ENCODE measurements at places on chromosomes 11 and 22.

GRCh38 chr11:9144828-9145227 lies 53.4 kb upstream of the SCUBE2 start:
- DNase-seq, result no peak

GRCh38 chr11:22703591-22703990 lies 37.2 kb downstream of the GAS2 start:
- DNase-seq, result no peak

- no peak for DNase-seq
Measured at GRCh38 chr11:65136515-65137096, 2.3 kb upstream of the SYVN1 start.

GRCh38 chr22:25564979-25565677 lies 653 bp downstream of the GRK3 start:
- DNase-seq, result no peak

DNA sequence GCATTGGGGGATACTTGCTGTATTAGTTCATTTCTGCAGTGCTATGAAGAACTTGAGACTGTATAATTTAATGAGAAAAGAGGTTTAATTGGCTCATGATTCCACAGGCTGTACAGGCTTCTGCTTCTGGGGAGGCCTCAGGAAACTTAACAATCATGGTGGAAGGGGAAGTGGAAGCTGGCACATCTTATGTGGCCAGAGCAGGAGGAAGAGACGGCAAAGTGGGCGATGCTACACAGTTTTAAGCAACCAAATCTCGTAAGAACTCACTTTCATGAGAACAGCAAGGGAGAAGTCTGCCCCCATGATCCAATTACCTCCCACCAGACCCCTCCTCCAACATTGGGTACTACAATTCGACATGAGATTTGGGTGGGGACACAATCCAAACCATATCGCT lies 55.1 kb downstream of the TMPRSS5 start:
- DNase-seq, result no peak

- DNase-seq, result no peak
Measured at GRCh38 chr11:96082002-96082899, 158.3 kb upstream of the MTMR2 start.

- no peak for DNase-seq
Measured at GRCh38 chr22:50182176-50183081, 3.3 kb upstream of the TRABD start.

GRCh38 chr22:48881326-48881980 lies 946.2 kb downstream of the BRD1 start:
- no peak for DNase-seq

- no peak for DNase-seq
Measured at GRCh38 chr22:46803031-46803880, 40.8 kb downstream of the TBC1D22A start.

- DNase-seq, result no peak
Measured at GRCh38 chr11:27721264-27722116, 21.2 kb upstream of the BDNF start.

DNA sequence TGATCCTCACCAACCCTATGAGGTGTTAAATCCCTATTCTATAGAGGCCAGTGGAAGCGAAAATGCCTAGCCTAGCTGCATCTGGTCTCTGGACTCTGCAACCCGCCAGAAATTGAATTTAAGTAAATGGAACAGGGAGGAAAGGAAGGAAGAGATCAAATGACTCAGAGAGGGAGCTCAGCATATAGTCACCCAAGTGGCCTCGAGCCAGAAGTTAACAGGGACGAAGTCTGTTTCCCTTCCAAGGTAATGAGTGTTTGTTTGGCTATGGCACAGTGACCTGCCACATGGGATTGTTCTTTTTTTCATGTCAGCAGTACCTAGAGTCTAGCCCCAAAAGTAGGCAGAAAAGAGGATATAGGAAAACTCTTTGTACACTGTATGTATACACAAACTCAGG lies 66.3 kb downstream of the PAK1 start:
- peak; percentile 72 for DNase-seq

- no peak for DNase-seq
Measured at GRCh38 chr11:25159341-25159740, 662.5 kb downstream of the LUZP2 start.

DNA sequence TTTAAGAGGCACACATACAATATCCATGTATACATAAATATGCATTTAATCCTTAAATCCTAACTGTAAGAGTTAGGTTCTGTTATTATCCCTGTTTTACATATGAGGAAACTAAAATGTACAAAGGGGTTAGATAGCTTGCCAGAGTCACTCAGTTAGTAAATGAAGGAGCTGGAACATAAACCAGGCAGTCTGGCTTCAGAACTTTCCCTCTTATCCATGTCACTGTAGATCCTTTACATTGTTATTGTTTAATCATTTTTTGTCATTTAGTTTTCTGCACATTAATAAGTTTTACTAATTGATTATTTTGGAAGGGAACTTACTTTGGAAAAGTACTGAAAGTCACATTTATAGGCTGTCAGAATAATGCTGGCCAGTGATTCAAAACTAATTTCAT lies 282.4 kb downstream of the TMEM135 start:
- no peak for DNase-seq

GRCh38 chr11:6900327-6900999 lies 8.2 kb upstream of the OR2D2 start:
- no peak for DNase-seq

- DNase-seq, result no peak
Measured at GRCh38 chr11:100984668-100985067, 144.9 kb downstream of the PGR start.

GRCh38 chr11:64566042-64566914 lies 24.7 kb upstream of the SLC22A12 start:
- DNase-seq, result no peak

DNA sequence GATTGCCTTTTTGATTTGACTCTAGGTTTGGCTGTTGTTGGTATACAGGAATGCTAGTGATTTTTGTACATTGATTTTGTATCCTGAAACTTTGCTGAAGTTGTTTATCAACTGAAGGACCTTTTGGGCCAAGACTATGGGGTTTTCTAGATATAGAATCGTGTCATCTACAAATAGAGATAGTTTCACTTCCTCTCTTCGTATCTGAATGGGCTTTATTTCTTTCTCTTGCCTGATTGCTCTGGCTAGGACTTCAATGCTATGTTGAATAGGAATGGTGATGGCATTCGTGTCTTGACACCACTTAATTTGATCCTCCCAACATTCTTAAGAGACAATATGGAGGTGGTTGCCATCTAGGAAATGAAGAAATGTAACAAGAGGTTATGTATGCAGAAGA lies 388.1 kb upstream of the API5 start:
- no peak for DNase-seq

- DNase-seq, result no peak
Measured at GRCh38 chr22:45323695-45324094, 14.0 kb downstream of the FAM118A start.

DNA sequence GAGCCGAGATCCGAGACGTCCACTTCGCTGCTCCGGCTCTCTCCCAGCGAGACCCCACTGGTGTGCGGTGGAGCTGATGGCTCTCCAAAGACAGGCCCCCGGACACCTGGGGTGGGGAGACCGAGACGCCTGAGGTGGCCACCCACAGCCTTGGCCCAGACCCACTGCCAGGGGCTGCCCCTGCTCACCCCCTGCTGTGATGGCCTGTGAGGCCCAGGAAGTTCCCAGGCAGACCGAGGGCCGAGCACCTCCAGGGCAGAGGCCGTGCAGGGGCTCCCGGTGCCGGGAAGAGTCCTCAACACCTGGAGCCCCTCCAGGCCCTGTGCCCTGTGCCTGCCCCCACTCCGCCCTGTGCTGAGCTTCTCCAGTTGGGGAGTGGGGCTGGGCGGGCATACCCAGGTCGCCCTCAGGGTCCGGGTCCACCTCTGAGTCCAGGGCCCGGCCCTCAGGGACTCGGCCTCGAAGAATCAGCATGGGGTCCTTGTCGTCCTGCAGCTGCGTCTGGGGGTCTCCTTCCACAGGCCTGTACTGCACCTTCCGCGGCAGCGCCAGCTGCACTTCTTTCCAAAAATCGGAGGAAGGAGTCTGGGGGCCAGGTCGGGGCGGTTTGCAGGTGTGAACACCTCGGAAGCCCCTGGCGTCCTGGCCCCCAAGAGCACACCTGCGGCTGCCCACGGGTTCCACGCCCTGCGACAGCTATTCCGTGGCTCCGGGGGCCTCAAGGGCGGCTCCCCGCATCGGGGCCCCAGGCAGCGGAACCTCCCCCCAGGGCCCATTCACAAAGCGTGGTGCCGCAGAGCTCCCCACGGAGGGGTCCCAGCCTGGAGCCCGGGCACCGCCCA lies 8.6 kb downstream of the SIGIRR start:
- DNase-seq, result no peak

DNA sequence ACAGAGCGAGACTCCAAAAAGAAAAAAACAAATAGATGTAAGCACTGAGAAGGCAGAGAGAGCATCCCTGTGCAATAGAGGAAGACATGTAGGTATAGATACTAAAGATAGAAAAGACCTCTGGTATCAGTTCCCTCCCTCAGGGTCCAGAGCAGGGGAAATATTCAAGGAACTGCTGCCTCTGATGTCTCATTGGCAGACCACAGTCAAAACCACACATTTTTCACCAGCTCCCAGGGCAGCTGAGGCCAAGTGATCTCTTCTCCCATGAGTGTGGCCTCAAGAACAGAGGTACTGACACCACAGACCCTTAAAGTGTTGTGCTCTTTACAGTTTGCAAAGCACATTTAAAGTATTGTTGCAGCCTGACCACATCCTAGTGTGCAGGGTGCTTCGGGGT lies 288.5 kb downstream of the NTM start:
- no peak for DNase-seq

DNA sequence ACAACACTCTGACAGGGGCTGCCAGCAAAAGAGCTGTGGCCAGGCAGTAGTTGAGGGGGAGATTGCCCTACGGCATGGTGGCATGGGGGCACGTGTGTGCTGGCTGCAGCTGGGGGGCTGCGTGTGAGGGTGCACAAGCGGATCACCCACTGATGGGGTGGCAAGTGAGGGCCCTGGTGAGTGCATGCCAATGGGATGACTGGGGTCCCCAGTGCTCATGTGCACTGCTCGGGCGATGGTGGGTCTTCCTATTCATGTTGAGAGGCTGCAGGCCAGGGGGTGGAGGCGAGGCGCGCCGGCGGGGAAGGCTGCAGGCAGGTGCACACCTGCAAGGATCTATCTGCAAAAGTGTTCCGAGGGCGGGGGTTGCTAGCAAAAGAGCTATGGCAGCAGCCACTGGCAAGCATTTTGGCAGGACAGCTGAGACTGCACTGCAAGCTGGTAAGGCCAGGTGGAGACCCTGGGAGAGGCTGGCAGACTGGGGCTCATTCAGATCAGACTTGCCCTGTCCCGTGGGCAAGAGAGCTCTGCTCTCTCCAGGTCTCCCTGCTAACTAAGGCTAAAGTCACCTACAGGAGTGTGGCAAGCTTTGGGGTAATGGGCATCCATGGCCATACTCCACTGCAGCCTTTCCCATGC lies 12.0 kb downstream of the OR51I2 start:
- no peak for DNase-seq

GRCh38 chr11:29343465-29344333 lies 673.1 kb downstream of the KCNA4 start:
- peak; percentile 15 for DNase-seq

- no peak for DNase-seq
Measured at GRCh38 chr11:34226210-34226609, 120.8 kb downstream of the NAT10 start.

DNA sequence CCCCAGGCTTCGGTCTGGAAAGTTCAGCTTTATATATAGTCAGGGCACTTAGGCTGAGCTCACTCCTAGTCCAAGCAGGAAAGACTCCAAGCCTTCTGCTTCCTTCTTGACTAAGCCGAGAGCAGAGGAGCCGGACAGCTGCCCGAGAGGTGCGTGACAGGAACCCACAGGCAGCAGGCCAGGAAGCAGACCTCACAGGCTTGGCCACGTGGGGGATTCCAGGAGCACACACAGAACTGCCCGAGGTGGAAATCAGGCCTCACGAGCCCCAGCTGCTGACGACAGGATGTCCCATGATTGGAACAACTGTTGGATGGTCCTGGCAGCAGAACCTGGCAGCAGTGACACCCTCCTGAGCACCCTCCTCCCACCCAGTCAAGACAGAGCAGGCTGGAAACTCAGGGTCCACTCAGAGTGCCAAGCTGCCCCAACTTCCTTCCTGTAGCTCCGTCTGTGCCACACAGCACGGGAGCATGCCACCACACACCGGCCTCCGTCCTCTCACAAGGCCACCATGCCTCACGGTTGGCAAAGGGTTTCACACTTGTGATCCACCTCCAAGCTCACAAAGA lies 5.4 kb downstream of the PLA2G6 start:
- DNase-seq, result peak; percentile 67

- DNase-seq, result peak; percentile 82
Measured at GRCh38 chr22:42769574-42770447, 49.1 kb upstream of the A4GALT start.

DNA sequence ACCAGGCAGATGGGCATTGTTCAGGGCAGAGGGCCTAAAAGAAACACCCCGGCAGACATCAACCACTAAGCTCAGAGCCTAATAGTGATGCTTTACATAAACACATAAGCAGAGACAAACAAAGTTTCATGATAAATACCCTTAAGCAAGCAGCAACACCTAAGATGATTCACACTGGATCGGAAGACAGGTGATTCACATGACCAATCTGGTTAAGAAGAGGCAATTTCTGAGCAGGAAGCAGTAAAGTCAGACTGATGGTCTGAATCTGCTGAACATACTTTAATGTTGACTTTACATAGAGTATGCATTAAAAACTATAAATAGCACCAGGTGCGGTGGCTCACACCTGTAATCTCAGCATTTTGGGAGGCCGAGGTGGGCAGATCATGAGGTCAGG lies 56.1 kb downstream of the SYN3 start:
- no peak for DNase-seq

GRCh38 chr22:23495614-23496444 lies 84.3 kb downstream of the IGLL1 start:
- DNase-seq, result no peak

GRCh38 chr11:69288883-69289242 lies 5.1 kb upstream of the MYEOV start:
- DNase-seq, result no peak

DNA sequence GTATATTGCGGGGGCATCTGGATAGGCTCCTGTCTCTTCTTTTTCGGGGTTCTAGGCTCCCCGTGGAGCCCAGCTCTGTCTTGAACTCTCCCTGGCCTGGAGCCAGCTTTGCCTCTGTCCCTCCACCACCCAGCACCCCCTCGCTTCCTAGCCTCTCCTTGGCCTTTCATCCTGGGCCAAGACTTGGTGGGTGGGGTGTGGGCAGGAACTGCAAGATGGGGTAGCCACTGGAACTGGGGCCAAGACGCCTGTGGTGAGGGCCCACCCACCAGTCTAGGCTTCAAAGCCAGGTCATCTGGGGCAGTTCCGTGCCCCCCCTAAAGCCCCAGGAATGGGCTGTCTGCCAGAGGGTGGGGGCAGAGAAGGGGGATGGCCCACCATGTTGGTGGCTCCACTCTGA lies 1.7 kb upstream of the CRYBB1 start:
- DNase-seq, result no peak

DNA sequence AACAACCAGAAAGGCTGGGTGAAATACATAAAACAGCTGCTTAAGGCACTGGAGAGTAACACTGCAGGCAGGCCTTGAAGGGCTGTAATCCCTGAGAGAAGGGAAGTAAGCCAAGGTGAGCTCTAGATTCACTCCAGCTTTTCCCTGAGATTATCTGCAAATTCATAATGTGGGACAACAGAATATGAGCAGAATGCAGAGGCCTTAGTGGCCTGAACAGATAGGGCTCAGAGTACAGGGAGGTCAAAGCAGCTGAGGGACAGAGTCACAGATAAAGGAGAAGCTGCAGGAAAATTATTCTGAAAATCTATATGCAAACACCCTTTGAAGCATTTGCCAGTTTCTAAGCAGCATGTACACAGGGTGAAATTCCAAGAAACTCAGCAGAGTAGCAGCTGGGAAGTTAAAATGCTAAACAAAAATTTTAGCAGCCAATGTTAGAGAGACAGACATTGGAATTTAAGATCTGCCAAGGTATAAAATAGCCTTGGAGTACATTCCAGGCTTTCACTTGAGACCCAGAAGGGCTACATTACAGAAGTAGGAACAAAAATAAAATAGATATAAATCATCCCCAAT lies 48.1 kb upstream of the CWF19L2 start:
- DNase-seq, result no peak

All from RCC 7860 (cell line).